Stomach (tissue), 19 donors: ENCODE measurements at places on chromosomes 12 and 14.

GRCh38 chr12:23376238-23376637 lies 573.2 kb downstream of the SOX5 start:
- DNase-seq: no peak

GRCh38 chr12:102958830-102959176 lies 1.3 kb downstream of the ASCL1 start:
- no peak for DNase-seq

DNA sequence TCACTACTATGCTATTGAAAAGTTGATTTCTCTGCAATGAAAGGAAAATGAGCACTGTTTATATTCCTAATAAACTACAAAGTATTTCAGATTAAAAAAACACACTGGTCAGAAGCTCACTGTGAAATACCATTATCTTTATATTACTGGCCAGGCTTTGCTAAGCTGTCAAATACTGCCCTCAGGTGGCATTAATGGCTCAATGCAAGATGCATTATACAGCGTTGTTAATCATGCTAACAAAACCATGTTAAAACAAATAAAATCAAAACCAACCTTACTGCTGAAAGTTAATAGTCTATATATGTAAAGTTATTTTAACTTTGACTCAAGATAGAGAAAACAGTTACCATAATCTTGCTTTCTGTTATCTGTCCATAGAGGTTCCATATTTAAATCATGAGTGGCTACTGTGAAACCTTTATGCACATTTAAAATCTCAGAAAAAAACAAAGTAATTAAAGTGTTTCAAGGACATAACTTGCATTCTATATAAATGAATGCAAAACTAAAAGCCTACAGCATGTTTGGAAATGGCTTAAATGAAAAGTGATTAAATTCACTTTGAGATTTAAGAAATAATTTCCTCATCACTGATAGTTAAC lies 121.7 kb downstream of the RALGAPA1 start:
- no peak for DNase-seq

DNA sequence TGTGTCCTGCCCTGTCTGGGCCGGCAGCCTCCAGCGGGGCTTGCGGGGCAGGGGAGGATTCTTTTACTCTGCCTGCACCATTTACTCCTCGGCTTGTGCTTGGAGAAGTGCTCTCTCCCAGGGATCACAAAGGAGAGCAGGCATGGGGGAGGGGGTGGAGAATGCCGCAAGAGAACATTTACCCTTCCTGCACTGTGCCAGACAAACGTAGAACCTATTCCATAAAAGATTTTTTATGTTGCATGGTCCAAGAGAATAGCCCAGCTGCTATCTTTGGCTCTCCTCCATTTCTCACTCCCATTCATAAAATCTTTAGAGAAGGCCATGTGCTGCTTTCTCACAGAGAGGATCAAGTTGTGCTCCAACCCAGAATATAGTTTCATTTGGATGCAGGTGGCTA lies 159.4 kb downstream of the SPTSSA start:
- no peak for DNase-seq

- DNase-seq: no peak
Measured at GRCh38 chr14:95850429-95850828, 26.2 kb upstream of the TUNAR start.
